ENCODE measurements at places on chromosomes 5 and 9. TPM values are rescaled to one million over a fixed set of nuclear protein-coding genes. Genes with fewer than 3 reads are reported as not detected.

Gene ITGA2
- 29.0 TPM for total RNA-seq

Gene CAMLG
- total RNA-seq = 31.1 TPM

Gene GPR151
- not detected for total RNA-seq

Gene IGFBPL1
- 2.9 TPM for total RNA-seq

Gene XRCC4
- total RNA-seq = 11.9 TPM

Gene PCDHGA1
- 0.31 TPM for total RNA-seq

Gene CRAT
- total RNA-seq = 32.0 TPM

Gene FSD1L
- 4.4 TPM for total RNA-seq

Gene EIF4EBP3
- 3.6 TPM for total RNA-seq

Data from A549 treated with RU486 at 1 μM for 4 hours (cell line).